Uterus (tissue), 4 donors: ENCODE measurements at places on chromosomes 6 and 20. TPM values are rescaled to one million over a fixed set of nuclear protein-coding genes. Genes with fewer than 3 reads are reported as not detected.

MAP3K5 gene
- 21.0 TPM for total RNA-seq

BPIFB4 gene
- not detected for total RNA-seq

EYS gene
- total RNA-seq = not detected

SLC16A10 gene
- 3.8 TPM for total RNA-seq

MYLK4 gene
- total RNA-seq = 1.2 TPM

SIGLEC1 gene
- total RNA-seq = 2.5 TPM

ADGRF5 gene
- total RNA-seq = 39.5 TPM

DNA sequence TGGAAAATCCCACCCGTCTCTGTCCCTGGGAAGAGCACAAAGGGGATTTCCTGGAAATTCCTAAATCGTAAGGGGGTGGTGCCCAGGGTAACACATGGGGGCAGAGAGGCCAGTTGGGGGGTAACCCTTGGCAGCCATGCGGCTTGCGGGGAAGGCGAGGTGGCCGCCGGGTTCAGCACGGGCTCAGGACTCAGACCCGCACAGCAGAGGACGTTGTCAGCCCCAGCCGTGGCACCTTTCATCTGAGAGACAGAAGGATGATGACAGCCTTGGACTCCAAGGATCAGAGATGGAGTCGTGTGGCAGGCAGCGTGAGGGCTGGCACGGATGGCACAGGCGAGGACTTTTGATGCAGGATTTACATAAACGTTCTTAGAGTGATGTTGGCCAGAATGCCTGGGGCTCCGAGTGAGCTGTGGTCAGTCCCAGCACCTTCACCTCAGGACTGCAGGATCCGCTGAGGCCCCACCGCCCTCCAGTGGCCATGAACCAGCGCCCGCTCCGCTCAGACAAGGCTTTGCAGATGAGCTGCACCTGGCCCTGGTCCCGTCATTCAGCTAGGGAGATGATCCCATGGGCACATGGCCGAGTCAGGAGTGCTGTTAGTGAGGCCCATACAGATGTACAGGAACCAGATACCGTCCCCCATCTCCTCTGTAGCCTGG, 190.3 kb downstream of the TAF4 start:
- no peak overlapping the region for H3K27ac ChIP-seq
- DNase-seq = no peak
- no peak overlapping the region for H3K4me3 ChIP-seq
- no peaks in the 10 kb centered on the region for H3K36me3 ChIP-seq

DNA sequence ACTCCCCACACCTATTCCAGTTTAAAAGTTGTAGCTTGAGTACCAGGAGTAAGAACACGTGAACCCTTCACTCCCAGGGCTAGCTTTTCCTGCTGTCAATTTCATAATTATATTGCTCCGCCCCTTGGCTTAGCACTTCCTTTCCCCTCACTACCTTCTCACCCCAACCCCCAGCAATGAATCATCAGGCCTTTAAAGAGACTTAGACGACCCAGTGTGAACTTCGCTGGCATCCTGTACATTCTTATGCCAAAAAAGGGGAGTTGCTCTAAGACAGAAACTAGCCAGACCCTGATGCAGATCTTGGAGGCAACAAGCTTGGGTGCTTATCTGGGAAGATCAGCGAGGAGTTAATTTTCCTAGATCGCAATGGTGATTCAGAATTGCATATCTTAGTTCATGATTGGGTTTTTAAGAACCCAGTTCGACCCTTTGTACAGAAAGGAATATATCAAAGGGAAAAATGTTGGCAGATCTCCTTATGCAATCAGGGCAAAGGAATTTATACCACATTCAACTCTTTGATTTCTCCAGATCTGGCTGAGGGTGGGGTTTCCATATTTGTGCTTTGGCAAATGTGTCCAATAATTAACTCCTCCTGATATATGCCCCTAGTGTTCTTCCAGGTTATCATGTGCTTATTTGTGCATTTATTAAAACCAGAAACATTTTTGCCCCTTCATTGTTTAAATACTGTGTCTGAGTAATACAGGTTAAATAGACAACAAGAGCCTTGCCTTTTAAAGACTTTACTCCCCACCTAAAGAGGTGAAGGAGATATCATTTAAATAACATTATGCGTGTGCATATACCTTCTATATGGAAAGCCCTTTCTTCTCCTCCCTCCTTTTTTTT, 8.1 kb upstream of the ATXN1 start:
- H3K27me3 ChIP-seq = no peaks in the 10 kb centered on the region
- DNase-seq = peak; percentile 63
- H3K27ac ChIP-seq = peak overlapping the region; percentile 43
- no peak overlapping the region for H3K4me3 ChIP-seq

- H3K36me3 ChIP-seq = no peaks in the 10 kb centered on the region
- no peak for DNase-seq
- no peaks in the 10 kb centered on the region for H3K27me3 ChIP-seq
- H3K4me3 ChIP-seq = no peak overlapping the region
Observed at GRCh38 chr6:94955156-94955555, 622.2 kb upstream of the MANEA start.

GRCh38 chr6:21953831-21954801, 342.7 kb downstream of the PRL start:
- H3K27me3 ChIP-seq = no peaks in the 10 kb centered on the region
- H3K27ac ChIP-seq = peak overlapping the region; percentile 80
- no peak overlapping the region for H3K4me3 ChIP-seq
- H3K36me3 ChIP-seq = no peaks in the 10 kb centered on the region
- no peaks in the 10 kb centered on the region for H3K4me1 ChIP-seq
- peak; percentile 48 for DNase-seq

DNA sequence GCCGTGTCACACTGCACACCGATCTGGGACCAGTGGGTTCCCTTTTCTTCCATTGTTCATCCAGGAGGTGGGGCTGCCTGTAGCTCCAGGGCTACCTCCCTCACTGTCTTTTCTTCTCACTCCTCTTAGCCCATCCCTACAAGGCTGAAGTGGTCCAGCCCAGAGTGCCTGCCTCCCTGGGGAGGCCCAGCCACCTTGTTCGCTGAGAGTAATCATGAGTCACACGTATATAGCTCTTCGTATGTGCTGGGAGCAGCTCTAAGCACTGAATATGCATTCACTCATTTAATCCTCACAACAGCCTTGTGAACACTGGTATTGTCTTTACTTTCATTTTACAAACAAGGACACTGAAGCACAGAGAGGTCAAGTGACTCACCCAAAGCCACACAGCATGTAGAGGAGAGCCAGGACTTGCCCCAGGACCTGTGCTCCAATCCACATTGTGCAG, 14.7 kb upstream of the CCDC167 start:
- no peak overlapping the region for H3K27ac ChIP-seq
- no peaks in the 10 kb centered on the region for H3K36me3 ChIP-seq
- no peak overlapping the region for H3K4me3 ChIP-seq

DNA sequence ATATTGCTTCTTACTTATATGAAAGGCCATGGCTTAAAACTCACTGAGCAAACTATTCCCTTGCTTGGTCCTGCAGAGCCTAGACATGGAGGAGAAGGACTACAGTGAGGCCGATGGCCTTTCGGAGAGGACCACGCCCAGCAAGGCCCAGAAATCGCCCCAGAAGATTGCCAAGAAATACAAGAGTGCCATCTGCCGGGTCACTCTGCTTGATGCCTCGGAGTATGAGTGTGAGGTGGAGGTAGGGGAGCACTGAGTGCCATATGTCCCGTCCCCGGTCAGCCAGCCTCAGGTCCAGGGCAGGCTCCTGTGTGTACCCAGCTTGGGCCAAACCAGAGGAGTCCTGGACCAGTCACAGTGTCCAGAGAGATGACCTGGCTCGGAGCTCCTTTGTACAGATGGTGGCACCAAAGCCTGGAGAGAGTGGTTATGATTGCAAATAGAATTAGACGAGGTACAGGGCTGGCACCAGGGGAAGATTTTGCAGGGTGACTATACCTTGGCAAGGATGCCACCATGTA, 21.0 kb downstream of the EPB41L1 start:
- H3K27me3 ChIP-seq = no peaks in the 10 kb centered on the region
- H3K4me3 ChIP-seq = no peak overlapping the region
- H3K36me3 ChIP-seq = no peaks in the 10 kb centered on the region
- DNase-seq = no peak
- no peaks in the 10 kb centered on the region for H3K4me1 ChIP-seq

DNA sequence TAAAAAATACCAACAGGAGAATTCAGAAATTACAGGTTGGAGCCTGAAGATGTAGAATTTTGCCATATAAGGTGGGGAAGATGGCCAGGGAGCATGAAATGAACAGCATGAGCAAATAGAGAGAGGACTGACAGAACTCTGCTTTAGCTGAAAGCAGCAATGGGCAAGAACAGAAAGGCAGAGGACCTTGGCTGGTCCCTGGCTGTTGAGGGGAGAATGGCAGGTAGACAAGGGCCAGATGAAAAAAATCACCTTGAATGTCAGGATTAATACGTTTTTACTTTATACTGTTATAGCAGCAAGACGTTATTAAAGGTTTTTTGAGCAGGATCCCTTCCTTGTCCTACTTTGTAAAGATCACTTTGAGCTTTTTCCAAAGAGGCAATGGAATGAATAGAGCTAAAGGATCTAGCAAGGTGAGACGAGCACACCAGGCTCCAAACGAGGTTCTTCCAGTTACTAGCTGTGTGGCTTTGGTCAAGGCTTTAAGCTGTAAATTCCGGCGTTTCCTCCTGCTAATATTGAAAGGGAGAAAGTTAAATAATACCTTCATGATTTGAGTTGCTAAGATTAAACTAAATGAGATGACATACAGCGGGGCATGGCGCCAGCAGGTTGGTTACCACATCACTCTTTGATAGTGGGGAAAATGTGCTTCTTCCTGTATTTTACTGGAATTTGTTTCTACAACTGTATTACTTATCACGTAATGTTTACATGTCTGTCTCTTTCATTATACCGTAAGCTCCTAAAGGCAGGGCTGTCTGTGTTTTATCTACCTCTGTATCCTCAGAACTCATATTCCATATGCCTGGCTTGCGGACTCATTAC, 776 bp downstream of the PPIL1 start:
- no peaks in the 10 kb centered on the region for H3K27me3 ChIP-seq
- no peak for DNase-seq
- no peaks in the 10 kb centered on the region for H3K36me3 ChIP-seq

DNA sequence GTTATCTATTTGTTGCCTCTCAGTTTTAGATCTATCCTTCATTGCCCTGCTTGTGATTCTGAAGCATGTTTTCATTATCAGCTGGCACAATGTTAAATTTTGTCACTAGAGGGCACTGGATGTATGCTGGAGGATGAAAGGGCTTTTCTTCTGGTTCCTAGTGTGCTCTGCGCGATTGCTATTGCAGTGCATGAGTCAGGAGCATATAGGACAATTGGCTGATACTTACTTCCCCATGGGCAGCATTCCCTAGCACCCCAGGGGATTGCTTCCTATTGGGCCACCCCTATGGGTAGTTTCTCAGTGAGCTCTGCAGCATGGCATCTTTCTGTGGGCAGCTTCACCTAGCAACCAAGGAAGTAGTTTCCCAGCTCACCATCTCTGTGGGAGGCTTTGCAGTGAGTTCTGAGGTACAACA, 280.3 kb upstream of the SYNCRIP start:
- H3K4me1 ChIP-seq = no peaks in the 10 kb centered on the region
- no peaks in the 10 kb centered on the region for H3K36me3 ChIP-seq
- no peak overlapping the region for H3K27ac ChIP-seq
- no peaks in the 10 kb centered on the region for H3K27me3 ChIP-seq
- no peak overlapping the region for H3K4me3 ChIP-seq
- no peak for DNase-seq

GRCh38 chr6:32151863-32152768, at the start of gene PRRT1:
TSS of gene PRRT1 (minus strand) at chr6:32151939. CDS start at chr6:32151827, 112 bp downstream.
- H3K4me1 ChIP-seq = peaks cover 5% of the 10 kb centered on the region
- no peaks in the 10 kb centered on the region for H3K27me3 ChIP-seq
- H3K4me3 ChIP-seq = peak within 1 kb of the TSS; percentile 86
- H3K27ac ChIP-seq = peak within 1 kb of the TSS; percentile 93

GRCh38 chr6:147201885-147202515, 2.2 kb upstream of the STXBP5 start:
- DNase-seq = peak; percentile 24
- peak overlapping the region; percentile 66 for H3K4me3 ChIP-seq
- peak overlapping the region; percentile 57 for H3K27ac ChIP-seq
- H3K4me1 ChIP-seq = peaks cover 4% of the 10 kb centered on the region
- no peaks in the 10 kb centered on the region for H3K27me3 ChIP-seq

GRCh38 chr20:45223136-45223535, 2.0 kb downstream of the SEMG2 start:
- H3K27ac ChIP-seq = no peak overlapping the region
- H3K36me3 ChIP-seq = no peaks in the 10 kb centered on the region
- DNase-seq = no peak
- H3K27me3 ChIP-seq = no peaks in the 10 kb centered on the region

DNA sequence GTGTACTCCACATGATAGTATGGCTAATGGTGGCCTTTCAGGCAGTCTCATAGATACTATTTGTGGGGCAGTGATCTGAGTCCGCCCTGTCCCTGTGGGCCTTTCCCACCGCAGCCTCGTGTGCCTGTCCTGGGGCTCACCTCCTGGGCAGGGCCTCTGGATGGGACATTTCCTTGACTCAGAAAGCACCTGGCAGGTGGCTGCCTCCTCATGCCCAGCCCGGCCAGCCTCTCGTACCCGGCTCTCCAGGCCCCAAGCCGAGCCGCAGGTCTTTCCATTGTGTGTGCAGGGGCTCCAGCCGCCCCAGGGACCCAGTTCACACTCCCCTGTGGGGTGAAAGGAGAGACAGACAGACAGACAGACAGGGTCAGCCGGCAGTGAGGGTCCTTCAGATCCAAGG, 38.3 kb downstream of the RSPO4 start:
- no peak overlapping the region for H3K27ac ChIP-seq
- DNase-seq = no peak
- no peaks in the 10 kb centered on the region for H3K4me1 ChIP-seq
- no peaks in the 10 kb centered on the region for H3K27me3 ChIP-seq
- no peak overlapping the region for H3K4me3 ChIP-seq
- H3K36me3 ChIP-seq = no peaks in the 10 kb centered on the region

GRCh38 chr6:169250660-169251059, 3.0 kb downstream of the THBS2 start:
- no peaks in the 10 kb centered on the region for H3K4me1 ChIP-seq
- no peaks in the 10 kb centered on the region for H3K36me3 ChIP-seq
- peak overlapping the region; percentile 52 for H3K4me3 ChIP-seq
- no peak for DNase-seq

- H3K27me3 ChIP-seq = no peaks in the 10 kb centered on the region
- H3K4me1 ChIP-seq = no peaks in the 10 kb centered on the region
- H3K4me3 ChIP-seq = peak overlapping the region; percentile 25
- H3K36me3 ChIP-seq = no peaks in the 10 kb centered on the region
Observed at GRCh38 chr6:141562851-141563763, 569.6 kb upstream of the GJE1 start.

DNA sequence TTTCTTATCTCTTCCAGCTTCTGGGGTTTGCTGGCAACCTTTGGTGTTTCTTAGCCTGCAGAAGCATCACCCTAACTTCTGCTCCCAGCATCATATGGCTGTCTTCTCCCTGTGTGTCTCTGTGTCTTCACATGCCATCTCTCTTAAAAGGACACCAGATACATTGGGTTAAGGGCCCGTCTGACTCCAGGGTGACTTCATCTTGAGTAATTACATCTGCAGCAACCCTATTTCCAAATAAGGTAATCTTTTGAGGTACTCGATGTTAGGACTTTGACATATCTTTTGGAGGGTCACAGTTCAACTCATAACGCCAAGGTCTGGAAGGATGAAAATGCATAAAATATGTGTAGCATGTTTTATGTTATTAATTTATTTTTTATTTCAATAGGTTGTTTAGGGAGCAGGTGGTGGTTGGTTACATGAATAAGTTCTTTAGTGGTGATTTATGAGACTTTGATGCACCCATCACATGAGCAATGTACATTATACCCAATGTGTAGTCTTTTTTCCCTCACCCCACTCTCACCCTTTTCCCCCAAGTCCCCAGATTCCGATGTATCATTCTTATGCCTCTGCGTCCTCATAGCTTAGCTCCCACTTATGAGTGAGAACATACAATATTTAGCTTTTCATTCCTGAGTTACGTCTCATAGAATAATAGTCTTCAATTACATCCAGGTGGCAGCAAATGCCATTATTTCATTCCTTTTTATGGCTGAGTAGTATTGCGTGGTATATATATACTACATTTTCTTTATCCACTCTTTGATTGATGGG, 131.1 kb downstream of the TBXT start:
- H3K27ac ChIP-seq = no peak overlapping the region
- no peaks in the 10 kb centered on the region for H3K27me3 ChIP-seq
- DNase-seq = no peak
- no peaks in the 10 kb centered on the region for H3K36me3 ChIP-seq
